ENCODE measurements at places on chromosomes 5 and 9.

- no peak for DNase-seq
Measured at GRCh38 chr9:83675466-83675865, 32.3 kb downstream of the UBQLN1 start.

DNA sequence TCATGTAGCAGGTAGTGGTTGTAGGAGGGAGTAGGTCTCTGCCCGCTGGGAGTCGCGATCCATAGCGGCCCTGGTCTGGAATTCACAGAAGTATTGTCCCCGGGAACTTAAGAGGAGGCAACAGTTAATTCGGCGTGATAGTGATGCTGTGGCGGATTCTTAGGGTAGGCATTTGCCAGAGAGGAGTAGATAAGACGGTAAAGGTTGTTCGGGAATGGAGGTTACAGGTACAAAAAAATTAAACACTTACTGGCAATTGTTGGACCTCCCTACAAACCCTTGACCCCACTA, 679 bp downstream of the SMC5 start:
- DNase-seq, result no peak

- DNase-seq, result no peak
Measured at GRCh38 chr9:86945728-86946200, 1.5 kb downstream of the GAS1 start.

- no peak for DNase-seq
Measured at GRCh38 chr9:76297721-76298239, 96.4 kb downstream of the RFK start.

DNA sequence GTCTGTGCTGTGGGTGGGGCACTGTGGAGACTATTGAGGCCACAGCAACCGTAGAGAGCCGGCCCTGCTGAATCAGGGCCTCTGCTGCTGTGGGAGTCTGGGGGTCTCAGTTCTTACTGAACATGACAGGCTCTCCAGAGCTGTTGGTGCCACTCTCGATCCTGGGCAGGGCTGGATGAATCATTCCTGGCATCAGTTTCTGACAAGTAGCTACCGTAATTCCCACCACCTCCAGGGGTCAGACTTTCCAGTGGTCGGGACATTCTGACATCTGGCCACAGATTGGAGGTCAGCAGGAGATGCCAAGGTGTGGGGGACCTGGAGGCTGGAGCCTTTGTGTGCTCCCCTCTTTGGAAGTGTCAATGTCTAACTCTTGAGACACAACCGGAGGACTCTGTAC, 188.4 kb downstream of the IRX2 start:
- DNase-seq, result no peak

- DNase-seq, result no peak
Measured at GRCh38 chr9:15416880-15417279, 5.8 kb upstream of the SNAPC3 start.

GRCh38 chr5:100913298-100913697, 10.2 kb upstream of the ST8SIA4 start:
- no peak for DNase-seq

DNA sequence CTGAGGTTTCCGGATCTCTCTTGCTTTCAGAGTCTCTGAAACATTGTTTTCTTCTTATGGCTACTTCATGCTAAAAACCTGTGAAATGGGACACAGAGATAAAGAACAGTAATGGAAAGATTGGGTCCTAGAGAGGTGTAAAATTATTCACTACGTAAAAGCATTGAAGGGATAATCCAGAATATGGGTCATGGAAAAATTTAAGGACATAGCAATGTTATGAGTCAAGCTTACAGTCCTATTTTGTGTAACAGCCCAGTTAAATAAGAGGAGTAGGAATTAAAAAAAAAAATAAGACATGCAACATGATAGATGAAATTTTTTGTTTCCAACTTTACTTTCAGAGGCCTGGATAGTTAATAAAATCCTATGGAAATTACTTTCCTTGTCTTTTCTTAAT, 61.9 kb upstream of the ELL2 start:
- peak; percentile 3 for DNase-seq

DNA sequence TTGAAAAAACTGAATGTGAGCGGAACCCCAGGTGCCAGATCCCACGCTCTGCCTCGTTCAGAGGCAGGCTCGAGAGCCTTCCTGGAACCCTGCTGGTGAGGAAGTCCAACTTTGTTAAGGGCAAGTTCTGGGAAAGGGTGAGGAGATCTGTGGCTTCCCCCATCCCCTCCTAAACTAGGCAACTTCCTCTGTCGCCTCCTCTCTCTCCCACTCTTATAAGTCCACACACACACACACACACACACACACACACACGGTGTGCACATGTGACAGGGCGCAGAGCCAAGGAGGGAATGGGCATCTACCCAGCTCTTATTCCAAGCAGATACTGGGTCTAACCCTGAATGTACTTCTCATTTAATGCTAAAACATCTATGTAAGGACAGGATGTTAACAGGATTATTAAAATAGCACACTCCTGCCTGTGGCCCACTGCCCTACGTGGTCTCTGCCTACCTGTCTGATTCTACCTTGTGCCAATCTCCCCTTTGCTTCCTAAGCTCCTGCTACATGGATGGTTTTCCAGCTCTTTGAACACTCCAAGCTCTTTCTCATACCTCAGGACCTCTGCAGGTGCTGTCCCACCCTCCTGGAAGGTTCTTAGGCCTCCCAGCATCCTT, 72.4 kb upstream of the FBXW11 start:
- DNase-seq, result no peak

GRCh38 chr5:29051509-29051908, 2013.1 kb upstream of the CDH9 start:
- no peak for DNase-seq

DNA sequence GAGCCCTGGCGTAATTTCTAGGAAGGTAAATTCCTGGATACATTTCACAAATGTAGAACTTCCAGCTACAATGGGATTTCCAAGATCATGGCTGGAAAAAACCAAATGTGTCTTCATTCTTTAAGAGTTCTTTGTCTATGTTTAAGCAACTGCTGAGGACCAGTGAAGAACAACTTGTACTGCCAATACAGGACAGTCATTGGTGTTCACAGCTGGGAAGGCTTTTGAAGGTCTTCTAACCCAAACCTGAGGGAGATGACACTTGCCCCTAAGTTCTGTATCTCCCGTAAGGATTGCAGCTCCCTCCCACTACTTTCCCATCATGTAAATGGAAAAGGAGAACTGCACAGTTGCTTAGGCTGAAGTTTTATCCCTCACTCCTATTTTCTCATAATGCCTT, 28.4 kb downstream of the TMEM167A start:
- no peak for DNase-seq

DNA sequence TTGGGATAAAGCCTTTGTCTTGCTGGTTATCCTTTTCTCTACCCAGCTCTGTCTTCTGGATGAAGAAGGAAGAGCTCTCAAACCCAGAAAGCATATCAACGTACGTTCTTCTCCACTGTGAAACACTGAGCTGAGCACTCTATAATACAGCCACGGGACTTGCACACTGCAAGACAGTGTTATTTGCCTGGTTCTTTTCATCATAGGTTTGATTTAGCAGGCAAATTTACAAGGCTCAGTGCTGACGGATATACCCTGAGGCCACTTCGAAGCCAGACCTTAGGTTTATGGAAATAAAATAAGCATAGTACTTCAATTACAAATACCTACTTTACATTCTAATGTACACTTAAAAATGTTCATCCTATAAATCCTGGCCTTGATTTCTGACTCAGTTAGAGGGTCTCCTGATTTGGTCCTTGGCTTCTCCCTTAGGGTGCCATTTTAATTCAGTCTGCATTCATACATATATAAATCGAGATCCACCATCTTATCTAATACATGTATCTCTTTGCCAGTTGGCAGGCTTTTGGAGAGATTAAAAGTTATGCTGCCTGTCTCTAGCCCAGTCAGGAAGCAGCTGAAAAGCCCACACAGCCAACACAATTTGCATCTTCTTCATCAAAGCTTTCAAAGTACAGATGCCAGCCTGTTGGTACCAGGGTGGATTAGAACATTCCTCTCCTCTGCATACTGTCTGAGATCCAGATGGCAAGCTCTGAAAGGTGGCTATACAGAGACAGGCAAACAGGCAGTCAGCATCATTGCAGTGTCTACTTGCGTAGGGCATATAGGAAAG, 194.4 kb downstream of the DEPDC1B start:
- no peak for DNase-seq

GRCh38 chr5:53170746-53171349, 61.3 kb upstream of the MOCS2 start:
- no peak for DNase-seq

DNA sequence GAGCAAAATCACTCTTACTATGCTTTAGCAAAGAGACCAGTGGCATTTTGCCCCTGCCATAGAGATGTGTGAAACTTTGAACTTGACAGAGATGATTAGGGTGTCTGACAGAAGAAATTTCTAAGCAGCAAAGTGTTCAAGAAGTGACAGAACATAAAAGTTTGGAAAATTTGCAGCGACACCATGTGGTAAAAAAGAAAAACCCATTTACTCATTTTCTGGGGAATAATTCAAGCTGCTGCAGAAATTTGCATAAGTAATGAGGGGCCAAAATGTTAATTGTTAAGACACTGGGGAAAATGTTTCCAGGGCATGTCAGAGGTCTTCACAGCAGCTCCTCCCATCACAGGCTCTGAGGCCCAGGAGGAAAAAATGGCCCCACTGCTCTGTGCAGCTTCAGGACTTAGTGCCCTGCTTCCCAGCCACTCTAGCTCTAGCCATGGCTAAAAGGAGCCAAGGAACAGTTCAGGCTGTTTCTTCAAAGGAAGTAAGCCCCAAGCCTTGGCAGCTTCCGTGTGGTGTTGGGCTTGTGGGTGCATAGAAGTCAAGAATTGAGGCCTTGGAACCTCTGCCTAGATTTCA, 6.1 kb upstream of the AP3B1 start:
- no peak for DNase-seq

- no peak for DNase-seq
Measured at GRCh38 chr5:36875051-36875789, 1.3 kb upstream of the NIPBL start.

DNA sequence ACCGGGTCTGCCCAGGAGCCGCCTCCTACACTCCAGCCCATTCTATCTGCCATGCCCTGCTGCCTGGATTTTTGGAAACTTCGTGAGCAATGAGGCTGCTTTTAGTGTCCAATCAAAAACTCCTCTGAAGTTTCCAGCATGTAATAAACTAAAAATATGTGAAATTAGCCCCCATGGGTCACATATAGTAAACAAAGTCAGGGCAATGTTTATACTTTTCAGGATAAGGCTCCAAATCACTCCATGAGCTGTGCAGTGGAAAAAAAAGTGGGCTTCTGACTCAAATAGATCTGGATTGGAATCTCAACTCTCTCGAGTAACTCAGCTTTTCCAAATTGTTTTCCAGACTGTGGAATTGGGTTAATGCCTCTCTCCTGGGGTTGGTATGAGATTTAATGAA, 68.2 kb downstream of the PIK3R1 start:
- DNase-seq, result no peak

- no peak for DNase-seq
Measured at GRCh38 chr5:154576429-154576806, 98.4 kb upstream of the HAND1 start.

DNA sequence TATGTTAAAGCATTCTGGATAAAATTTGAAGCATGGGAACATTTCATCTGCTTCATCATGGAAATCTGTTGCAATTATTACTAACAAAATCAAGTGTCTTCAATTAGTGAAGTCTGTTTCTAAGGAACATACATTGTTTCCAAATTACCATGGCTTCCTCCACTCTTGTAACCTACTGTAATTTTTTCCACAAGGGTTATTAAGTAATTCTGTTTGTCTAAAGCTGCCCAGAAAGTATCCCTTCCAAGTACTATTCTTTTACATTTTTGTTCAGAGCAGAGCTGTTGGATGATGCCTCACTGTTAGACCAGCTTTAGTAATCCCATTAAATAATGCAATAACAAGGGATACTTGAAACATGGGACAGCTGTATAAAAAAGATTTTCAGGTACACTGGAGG, 483.5 kb upstream of the CD180 start:
- DNase-seq, result no peak

DNA sequence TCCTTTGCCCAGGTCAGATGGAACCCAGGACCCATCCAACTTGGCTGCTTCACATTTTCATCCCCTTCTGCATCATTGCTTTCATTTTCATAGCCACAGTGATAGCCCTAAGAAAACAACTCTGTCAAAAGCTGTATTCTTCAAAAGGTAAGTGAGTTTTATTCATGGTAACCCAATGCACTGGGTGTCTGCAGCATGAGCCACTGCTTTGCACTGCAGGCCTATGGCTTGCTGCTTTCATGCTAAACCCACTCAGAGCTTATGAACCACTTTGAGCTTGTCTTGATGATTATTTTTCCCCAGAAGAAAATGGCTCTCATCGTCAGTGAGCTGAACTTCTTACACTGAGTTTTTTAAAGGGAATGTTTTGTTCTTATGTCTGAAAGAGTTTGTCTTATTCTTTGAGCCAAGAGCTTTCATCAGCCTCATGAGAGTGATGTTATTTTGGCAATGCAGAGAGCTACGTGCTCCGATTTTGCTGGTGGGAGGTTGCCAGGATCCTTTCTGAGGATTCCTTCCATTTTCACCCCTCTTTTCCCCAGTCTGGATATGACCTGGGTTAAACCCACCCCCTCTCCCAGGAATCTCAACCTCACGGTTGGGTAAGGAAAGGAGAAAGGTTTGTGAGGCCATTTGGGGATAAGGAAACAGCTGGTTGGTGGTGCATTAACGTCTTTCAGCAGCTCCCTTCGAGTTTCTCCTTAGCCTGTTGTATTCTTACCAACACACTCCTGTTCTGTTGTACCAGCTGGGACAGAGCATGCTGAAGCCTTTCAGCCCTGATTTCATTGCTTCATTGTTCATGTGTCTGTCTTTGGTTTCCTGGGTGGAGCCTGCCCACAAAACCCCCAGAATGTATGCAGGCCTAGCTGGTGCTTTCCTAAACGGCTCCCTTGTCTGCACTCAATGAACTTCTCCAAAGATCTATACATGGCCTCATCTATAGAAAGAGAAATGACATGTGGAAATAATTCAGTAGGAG, 47.6 kb downstream of the PDCD1LG2 start:
- no peak for DNase-seq

DNA sequence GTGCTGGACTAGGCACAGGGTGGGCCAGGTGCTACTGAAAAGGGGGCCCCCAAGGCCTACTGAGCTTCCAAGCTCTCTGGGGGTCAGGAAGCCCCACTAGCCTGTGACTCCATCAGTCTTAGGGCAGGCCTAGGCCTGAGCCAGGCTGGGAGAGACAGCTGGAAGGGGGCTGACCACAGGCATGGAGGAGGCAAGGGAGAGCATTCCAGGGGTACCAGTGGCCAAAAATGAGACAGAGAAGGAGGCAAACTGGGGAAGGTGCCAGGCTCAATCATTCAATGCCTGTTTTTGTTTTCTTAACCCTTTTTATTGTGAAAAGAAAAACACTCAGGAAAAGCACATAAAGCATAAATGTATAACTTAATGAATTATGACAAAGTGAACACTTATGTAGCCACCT, 26.2 kb upstream of the TCF7 start:
- DNase-seq, result no peak

- no peak for DNase-seq
Measured at GRCh38 chr5:40616781-40617180, 62.9 kb upstream of the PTGER4 start.

All from COLO829 (cell line).